ENCODE measurements at places on chromosomes 5 and 9.

GRCh38 chr9:101362450-101362849 is 22.4 kb downstream of the BAAT start:
- DNase-seq, result no peak

- DNase-seq, result no peak
These were observed 478.5 kb upstream of the SMARCA2 start for GRCh38 chr9:1536522-1537170.

DNA sequence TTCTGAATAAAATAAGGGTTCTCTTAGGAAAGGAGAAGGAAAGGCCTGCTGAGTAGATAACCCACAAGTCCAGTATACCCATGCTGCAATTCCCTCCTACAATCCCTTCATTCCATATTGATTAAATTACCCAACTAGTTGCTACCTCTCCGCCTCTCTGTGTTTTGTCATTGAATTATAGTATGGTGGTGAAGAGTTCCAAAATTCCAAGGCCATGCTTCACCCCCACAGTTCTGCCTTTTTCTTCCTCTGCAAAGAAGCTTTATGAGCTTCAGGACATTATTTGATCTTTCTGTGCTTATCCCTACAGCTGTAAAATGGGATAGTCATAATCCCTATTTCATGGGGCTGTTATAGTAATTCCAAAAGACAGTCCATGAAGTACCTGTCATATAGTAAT is 215.6 kb downstream of the ACTL7B start:
- no peak for DNase-seq

GRCh38 chr9:85392260-85392659 is 349.5 kb downstream of the AGTPBP1 start:
- DNase-seq, result no peak

DNA sequence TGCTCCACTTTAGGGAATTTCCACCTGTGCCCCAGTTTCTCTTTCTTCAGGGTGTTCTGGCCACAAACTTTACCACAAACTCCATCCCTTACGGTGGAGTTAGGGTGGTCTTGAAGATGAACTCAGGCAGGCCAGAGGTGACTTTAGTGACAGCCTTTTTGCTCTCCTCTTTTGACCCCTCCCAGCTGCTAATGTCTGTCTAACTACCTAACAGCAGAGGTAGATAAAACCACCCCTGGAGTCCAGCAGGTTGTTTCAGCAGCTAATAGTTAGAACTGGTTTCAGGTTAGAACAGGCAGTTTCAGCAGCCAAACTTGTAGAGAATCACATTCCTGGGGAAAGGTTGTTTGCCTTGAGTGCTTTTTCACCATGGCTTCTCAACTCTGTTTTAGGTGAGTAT is 971.3 kb upstream of the CDH18 start:
- no peak for DNase-seq

Data from GM12864 (cell line).